ENCODE measurements at places on chromosomes 11 and 22. TPM values are rescaled to one million over a fixed set of nuclear protein-coding genes. Genes with fewer than 3 reads are reported as not detected.

- no peak for DNase-seq
- H3K27me3 ChIP-seq: peaks cover 2% of the 10 kb centered on the region
- H3K4me1 ChIP-seq: no peaks in the 10 kb centered on the region
- no peaks in the 10 kb centered on the region for H3K36me3 ChIP-seq
These were observed 215.2 kb upstream of the NCAM1 start for GRCh38 chr11:112745973-112746372.

The MEI1 gene
- not detected for total RNA-seq

- no peaks in the 10 kb centered on the region for H3K36me3 ChIP-seq
- no peak overlapping the region for H3K27ac ChIP-seq
- no peak overlapping the region for H3K4me3 ChIP-seq
- H3K27me3 ChIP-seq: peaks cover 5% of the 10 kb centered on the region
- DNase-seq: no peak
These were observed 35.4 kb downstream of the PHF21B start for GRCh38 chr22:44974454-44974853.

GRCh38 chr22:27578937-27579617 is 222.5 kb downstream of the MN1 start:
- H3K4me3 ChIP-seq: no peak overlapping the region
- DNase-seq: no peak
- H3K4me1 ChIP-seq: no peaks in the 10 kb centered on the region
- no peaks in the 10 kb centered on the region for H3K36me3 ChIP-seq
- H3K27ac ChIP-seq: no peak overlapping the region
- no peaks in the 10 kb centered on the region for H3K27me3 ChIP-seq

DNA sequence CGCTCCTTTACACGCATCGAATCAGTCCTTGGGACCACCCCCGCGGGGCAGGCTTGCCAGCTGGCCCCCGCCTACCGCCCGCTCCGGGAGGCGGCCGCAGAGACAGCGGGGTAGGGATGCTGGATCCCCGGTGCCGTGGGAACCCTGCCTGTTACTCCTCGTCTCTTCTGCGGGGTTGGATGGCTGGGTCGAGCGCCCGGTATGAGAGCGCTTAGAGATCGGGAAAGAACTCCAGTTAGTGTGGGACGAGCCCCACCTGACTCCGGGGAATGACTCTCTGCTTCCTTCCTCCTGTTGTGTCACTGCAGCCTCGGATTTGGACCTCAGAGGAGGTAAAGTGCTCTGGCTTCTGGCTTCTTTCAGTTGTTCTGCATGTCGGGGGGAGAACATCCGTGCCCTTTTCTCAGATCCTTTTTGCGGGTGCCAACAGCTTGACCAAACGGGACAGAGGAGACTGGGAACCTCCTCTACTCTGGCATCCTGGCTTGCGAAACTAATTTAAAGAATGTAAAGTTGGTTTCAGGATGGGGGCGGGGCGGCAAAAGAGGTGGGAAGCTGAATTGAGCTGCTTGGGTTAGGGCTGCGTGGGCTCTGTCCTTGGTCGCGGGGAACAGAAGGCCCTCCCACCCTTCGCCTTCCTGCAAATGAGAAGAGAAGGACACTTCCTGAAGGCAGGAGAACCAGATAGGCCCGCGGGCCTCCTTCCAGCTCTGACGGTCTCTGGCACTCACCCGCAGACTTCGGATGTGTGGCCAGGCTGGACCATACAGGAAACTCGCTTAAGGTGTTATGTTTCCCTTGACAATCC is 938 bp downstream of the LAYN start:
- H3K36me3 ChIP-seq: no peaks in the 10 kb centered on the region
- no peak overlapping the region for H3K4me3 ChIP-seq
- 0 out of 2 replicates have a peak, but pooled peaks cover 10% of the 10 kb centered on the region for H3K4me1 ChIP-seq
- no peak for DNase-seq
- H3K27me3 ChIP-seq: no peaks in the 10 kb centered on the region

GRCh38 chr11:13224324-13224723 is 53.3 kb upstream of the BMAL1 start:
- no peaks in the 10 kb centered on the region for H3K36me3 ChIP-seq
- H3K4me3 ChIP-seq: no peak overlapping the region

DNA sequence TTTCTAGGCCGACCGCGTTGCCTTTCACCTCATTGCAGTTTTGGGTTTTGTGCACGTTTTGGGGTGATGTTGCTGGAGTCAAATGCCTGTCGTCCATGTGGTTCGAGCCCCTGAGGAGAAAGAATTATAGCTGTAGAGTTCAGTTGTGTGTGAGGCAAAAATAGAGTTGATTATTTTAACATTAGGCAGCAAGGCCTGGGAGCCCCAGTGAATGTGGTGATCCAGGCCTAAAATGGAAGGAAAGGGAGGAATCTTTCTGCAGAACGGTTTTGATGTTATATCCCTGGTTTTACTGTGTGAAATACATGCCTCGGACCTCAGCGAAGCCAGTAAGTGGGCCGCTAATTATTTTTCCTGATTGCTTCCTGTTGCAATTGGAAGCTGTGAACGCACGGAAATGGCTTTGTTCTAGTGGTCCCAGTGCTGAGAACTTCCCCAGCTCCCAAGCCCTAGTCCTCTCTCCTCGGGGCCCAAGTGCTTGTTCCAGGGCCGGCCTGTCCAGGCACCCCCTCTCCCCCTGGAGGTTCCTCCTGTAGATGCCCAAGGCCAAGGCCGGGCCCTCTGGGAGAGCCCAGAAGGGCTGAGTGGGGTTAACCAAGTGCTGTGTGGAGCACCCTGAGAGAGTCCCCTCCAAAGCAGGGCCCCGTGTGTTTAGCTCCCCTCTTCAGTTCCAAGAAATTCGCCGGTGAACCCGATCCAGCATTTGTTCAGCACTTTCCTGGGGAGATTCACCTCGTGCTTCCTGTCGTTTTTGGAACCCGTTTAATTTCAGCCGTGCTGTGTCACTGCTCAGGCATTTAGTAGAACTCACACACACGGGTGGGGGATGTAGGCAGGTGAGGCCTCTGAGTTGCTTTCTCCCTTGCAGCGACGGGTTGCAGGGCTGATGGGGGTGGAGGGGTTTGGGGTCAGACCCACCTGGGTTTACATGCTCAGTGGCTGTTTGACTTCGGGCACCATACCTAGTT is 2.1 kb downstream of the LRP5 start:
- DNase-seq: peak; percentile 64
- H3K27me3 ChIP-seq: no peaks in the 10 kb centered on the region

DNA sequence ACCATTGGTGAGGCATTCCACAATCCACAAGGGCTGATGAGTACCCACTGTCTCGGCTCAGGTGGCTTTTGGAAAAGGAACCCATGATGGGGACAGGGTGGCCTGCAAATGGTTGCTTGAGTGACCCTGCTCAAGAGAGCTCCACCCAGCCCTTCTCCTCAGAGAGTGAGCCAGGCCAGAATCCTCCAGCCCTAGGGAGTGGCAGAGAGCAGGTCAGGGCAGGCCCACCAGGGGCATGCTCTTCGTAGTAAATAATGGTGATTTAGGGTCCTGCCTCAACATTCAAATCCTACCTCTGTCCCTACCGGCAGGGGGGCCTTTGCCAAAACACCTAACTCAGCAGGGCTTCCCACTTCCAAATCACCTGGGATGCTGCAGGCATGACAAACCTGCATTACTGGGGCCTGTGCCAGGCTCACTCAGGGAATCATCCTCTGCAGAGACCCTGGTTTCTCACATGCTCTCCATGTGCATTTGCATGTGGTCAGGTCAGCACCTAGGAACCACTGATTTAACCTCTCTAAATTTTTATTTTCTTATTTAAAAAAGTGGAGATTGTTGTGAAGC is 17.3 kb upstream of the TP53I11 start:
- DNase-seq: no peak
- H3K27me3 ChIP-seq: no peaks in the 10 kb centered on the region
- H3K4me1 ChIP-seq: peaks cover 4% of the 10 kb centered on the region
- no peak overlapping the region for H3K27ac ChIP-seq
- no peak overlapping the region for H3K4me3 ChIP-seq

GRCh38 chr11:128884703-128885338 is 6.3 kb upstream of the KCNJ5 start:
- no peaks in the 10 kb centered on the region for H3K4me1 ChIP-seq
- no peak overlapping the region for H3K4me3 ChIP-seq

DNA sequence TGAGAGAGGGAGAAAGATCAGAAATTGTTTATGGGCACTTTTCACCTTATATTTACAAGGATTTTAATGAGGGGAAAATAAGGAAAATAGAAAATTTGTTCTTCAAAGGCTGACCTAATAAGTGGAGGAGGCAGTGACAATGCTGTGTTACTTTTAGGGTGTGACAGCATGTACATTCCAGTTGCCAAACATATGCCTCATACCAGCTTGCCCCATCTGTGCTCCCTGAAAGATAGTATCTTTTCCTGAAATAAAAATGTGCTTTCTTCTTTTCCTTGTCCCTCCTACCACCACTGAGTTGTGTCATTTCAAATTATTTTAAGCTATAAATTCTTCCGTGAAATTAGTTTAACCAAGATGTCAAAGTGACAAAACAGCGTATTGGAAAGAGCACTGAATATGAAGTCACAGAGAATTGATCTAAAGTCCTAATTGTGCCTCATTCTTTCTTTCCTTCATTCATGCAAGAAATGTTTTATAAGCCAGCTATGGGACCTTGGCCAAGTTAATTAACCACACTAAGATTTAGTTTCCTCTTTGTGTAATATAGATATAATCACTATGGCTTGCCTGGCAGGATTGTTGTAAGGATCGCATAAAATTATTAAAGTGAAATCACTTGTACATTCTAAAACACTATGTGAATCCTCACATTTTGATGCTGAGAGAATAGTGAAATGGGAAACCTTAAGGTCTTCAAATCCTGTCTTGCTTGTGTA is 1307.5 kb upstream of the TENM4 start:
- H3K27ac ChIP-seq: no peak overlapping the region
- no peaks in the 10 kb centered on the region for H3K4me1 ChIP-seq
- no peaks in the 10 kb centered on the region for H3K36me3 ChIP-seq

GRCh38 chr11:19803506-19803998 is 90.9 kb downstream of the NAV2 start:
- DNase-seq: peak; percentile 44
- H3K4me1 ChIP-seq: peaks cover 51% of the 10 kb centered on the region
- H3K36me3 ChIP-seq: no peaks in the 10 kb centered on the region
- peak overlapping the region; percentile 11 for H3K27ac ChIP-seq
- no peaks in the 10 kb centered on the region for H3K27me3 ChIP-seq
